ENCODE measurements at places on chromosomes 13 and 19.

- DNase-seq, result no peak
Measured at GRCh38 chr19:48147597-48148175, 22.5 kb downstream of the LIG1 start.

DNA sequence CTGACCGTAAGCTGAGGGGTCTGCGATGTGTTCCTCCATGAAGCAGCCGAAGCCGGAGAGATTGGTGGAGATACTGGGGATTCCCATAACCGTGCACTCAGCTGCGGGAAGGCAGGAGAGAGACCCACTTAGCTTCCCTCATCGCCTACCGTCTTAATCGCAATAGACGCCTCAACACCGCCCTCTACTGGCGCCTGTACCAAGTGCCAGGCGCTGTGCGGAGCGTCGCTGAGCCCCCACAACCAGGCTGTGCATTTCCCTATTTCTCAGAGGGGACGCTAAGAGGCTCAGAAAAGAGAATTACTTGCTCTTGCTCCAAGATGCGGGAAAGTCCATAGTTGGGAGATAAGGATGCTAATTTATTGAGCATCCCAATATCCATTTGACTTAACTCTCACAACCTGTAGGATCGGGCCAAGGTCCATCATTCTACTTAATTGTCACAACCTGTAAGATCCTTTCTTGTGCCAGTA is 5.8 kb downstream of the FTL start:
- peak; percentile 50 for DNase-seq

- no peak for DNase-seq
Measured at GRCh38 chr19:49448432-49448786, 3.2 kb downstream of the PIH1D1 start.

GRCh38 chr19:21513651-21514050 is 8.2 kb downstream of the ZNF429 start:
- no peak for DNase-seq

DNA sequence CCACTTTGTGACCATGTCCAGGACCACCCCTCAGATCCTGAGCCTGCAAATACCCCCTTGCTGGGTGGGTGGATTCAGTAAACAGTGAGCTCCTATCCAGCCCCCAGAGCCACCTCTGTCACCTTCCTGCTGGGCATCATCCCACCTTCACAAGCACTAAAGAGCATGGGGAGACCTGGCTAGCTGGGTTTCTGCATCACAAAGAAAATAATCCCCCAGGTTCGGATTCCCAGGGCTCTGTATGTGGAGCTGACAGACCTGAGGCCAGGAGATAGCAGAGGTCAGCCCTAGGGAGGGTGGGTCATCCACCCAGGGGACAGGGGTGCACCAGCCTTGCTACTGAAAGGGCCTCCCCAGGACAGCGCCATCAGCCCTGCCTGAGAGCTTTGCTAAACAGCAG is 7.7 kb upstream of the CEACAM7 start:
- DNase-seq, result no peak

GRCh38 chr19:17402982-17403855 is 2.2 kb downstream of the BST2 start:
- DNase-seq, result no peak

DNA sequence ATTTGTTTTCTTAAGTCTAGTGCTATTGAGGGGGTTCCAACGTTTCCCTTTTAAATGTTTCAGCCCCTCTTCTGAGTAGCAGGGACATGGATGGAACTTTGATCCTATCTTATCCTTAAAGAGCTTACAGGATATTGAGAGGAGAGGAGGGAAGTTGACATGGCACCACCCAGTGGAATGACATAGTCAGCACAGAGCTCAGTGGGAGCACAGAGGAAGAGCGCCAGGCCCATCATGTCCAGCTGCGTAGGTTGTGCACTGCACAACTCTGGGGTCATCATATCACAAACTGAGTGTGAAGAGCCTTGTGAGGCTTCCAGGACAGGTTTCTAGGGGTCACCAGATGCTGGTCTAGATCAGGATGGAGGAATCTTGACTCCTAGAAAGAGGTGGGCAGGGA is 4.6 kb upstream of the CDC42EP5 start:
- DNase-seq, result no peak

GRCh38 chr13:34993470-34993869 is 51.4 kb downstream of the NBEA start:
- no peak for DNase-seq

All from NCI-H2029 treated with DMSO at 0.1 percent for 48 hours (cell line).